ENCODE measurements at places on chromosomes 4 and X.

DNA sequence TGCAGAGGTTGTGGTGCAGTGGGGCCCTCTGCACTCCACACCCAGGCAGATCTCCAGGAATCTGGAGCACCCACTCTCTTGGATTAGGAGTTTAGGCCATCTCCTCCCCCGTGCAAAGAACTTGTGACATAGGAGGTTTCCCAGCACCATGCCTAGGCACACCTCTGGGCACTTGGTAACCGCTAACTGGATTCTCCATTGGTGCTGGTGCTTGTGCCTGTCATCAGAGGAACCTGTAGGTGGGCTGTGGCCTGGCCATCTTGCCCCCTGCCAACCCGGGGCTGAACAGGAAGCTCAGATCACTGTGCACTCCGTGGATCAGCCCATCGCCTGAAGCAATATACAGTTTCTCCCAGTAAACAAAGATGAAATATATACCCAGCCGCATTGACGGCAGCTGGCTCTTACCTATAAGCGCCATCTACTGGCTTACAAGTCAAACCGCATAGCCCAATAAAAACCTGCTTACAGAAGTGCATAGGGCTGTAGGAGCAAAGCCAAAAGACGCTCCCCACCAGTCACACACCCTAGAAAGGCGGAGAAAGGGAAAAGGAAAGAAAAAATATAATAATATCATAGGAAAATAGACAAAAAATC, 19.1 kb upstream of the TEX13B start:
- peak; percentile 63 for DNase-seq

GRCh38 chr4:118587946-118588345, 97.2 kb upstream of the METTL14 start:
- no peak for DNase-seq

GRCh38 chr4:101299899-101300540, 47.3 kb downstream of the PPP3CA start:
- no peak for DNase-seq

DNA sequence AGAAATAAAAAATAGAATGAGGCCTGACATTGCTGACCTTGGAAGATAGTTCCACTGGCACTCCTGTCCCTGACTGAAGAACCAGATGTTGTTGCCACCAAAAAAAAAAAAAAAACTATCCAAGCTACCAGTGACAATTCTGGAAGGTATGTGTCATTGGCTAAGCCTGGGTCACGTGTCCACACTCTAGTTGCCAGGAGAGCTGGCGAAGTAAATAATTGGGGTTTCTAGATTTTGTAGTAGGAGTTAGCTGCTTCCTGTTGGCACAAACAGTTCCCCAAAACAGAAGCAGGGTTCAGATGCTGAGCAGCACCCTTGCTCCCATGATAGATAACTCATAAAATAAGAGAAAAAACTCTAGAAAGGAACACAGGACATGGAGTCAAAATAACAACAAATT, 20.5 kb downstream of the MND1 start:
- no peak for DNase-seq

DNA sequence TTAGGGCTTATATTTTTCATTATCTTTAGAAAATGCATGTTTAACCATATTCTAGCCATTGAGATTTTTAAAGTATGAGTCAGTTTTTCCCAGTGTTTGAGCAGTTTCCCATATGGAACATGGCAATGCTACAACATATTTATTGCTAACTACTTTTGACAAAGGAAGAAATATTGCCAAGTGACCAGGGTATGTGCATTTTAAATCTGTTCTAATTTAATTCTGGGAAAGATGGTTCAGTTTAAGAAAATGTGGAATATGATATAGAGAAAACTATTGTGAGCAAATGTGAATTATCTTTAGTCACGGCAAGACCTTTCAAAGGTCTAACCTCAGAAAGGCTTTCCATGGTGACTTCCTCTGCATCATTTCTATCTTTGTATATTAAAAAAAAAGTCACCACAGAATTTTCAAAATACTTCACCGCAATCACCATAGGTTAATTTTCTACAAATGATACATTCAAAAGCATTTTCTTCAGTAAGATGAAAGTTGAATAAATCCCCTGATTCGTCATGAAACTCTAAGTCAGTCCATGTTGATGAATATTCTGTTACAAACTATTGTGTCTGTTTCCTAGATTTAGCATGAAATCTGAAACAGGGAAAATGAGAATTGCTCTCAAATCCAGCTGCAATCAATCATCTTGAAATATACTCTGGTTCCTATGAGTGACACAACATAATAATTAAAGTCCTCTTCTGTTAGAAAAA, 2349.0 kb upstream of the TENM3 start:
- no peak for DNase-seq

DNA sequence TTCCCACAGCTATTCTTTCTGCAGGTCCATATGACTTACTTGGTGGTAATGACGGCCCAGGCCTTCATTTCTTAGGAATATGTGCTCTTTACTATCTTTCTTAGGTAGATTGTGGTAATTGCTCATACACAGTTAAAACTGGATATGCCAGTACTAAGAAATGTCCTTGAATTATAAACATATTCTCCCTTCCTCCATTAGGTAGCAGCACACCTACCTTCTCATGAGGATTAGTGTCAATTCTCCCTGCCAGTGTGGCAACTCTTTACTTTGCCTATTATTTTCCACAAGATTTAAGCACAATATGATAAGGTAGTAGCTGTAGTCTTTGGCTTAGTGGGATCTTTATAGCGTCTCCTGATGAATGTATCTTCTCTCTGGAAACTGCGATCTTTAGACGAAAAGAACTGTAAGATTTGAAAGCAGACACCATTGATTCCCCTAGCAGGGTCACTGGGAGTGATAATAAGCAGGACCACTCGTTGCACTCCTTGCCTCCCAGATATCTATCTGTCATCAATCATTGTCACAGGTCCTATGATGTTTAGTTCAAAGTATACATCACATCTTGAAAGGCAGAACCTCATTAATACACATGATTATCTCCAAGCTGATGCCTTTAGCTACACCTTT, 1240.7 kb downstream of the C4orf33 start:
- DNase-seq = peak; percentile 24

DNA sequence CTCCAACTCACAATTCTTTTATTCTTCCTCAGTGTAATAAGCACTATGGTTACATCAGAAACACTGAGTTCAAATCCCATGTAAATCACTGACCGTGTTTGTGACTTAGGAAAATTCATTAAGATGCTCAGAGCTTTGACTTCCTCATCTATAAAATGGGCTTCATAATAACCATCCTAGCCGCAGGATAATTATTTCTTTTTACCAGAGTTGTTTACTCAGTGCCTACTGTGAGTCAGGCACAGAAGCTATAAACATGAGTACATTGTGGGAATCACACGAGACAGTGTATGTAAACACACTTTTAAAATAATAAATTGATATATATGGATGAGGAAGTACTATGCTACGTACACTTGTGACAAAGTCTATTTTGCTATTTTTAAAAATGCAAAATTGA, 296.3 kb upstream of the TENM3 start:
- DNase-seq = no peak

GRCh38 chr4:151524610-151525009, 115.6 kb downstream of the FHIP1A start:
- no peak for DNase-seq

- DNase-seq = peak; percentile 72
Measured at GRCh38 chr4:128220286-128221235, 67.1 kb downstream of the PGRMC2 start.

DNA sequence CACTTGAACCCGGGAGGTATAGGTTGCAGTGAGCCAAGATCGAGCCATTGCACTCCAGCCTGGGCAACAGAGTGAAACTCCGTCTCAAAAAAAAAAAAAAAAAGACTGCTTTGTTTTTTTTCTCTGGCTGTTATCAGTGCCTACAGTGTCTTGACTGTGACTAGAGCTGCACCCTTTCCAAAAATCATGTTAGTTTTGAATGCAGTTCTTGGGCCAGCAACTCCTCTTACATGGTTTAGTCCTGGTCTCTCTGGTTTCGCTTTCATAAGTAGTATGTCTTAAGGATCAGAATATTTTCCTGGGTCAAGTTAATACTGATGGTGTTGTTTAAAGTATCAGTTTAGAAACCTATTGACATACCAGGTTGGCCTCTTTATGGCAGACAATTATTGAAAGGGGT, 34.2 kb upstream of the NALF2 start:
- DNase-seq = no peak

GRCh38 chr4:70080205-70080604, 30.0 kb downstream of the HTN1 start:
- no peak for DNase-seq

GRCh38 chr4:107147873-107148272, 111.8 kb upstream of the DKK2 start:
- no peak for DNase-seq

GRCh38 chr4:143163614-143164013, 21.1 kb upstream of the USP38 start:
- no peak for DNase-seq

DNA sequence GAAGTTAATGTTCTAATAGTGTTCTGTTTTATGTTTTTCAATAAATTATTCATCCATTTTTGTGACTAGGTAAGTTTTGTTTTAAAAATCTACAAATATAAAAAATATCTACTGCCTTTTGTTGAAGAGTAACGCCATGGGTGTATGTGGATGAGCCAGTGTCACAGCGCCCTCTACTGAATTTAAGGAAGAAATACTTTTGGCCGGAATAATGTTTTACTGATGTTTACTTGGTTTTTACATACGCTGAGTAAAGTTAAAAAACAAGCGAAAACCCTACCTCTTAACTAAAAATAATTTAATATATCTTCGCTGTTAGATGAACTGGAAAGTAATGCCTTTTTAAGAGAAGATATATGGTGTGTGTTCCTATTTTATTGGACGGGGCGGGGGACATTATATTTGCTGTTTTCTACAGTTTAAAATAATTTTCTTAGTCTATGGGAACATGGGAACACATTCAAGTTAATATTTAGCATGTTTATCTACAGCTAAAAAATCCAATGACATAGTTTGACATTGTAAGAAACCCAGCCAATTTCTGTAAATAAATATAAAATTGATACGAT, 86.1 kb downstream of the CPE start:
- peak; percentile 58 for DNase-seq

DNA sequence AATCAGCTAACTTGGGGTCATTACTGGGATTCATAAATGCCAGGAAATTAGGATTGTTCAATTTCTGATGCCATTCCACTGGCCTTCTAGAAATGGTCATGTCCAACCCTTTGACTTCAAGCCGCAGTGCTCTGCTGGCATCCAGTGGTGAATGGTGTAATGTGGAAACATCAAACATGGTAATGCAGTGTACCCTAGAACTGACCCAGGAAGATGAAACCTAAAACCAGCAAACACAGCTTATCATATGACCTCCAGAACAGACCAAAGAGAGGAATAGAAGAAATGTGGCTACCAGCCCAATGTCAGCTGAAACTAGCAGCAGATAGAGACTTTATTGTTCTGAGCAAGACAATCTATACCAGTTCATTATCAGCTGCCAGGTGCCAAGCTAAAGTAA, 13.8 kb downstream of the CXCL13 start:
- no peak for DNase-seq

DNA sequence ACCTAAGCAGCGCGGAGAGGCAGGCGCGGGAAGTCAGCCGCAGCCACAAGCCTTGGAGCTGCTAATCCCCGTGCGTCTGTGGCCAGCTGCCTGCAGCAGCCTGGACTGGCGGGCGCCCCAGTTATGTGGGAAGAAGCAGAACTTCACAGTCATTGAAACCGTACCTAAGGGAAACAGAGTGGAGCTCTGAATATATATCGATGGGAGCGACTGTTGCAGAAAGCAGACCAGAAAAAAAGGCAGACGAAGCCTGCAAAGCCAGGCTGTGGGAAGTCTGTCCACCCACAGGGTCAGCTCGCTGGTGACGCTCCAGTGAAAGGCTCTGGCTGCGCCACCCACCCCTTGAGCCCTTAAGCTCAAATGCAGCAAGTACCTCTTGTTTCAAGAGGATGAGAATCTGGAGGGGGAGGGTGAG, 24.7 kb downstream of the KCNE5 start:
- no peak for DNase-seq

DNA sequence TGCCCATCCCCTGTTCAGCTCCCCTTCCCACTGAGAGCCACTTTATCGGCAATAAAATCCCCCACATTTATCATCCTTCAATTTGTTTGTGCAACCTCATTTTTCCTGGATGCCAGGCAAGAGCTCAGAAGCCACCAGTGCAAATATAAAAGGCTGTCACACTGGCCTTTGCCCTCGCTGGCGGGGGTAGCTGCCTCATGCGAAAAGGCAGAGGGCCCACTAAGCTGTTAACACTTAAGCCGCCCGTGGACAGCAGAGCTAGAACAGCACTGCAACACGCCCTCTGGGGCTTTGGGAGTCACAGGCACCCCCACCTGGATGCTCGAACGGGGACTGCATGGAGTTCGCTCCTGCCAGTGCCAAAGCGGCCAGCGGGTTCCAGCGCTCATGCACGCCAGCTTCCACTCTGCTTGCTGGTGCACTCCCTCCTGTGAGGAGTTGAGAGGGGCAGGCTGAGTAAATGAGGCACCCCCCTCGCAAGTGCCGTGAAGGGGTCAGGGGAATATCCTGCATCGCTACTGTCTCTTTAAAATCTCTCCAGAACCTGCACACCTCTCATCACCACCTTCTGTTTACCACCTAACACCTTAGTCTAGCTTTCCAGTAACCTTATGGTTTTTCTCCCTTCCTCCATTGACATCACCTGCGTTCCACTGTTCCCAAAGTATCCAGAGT, 99.5 kb downstream of the SORBS2 start:
- no peak for DNase-seq

GRCh38 chr4:83819582-83819981, 283.7 kb downstream of the GPAT3 start:
- DNase-seq = no peak

GRCh38 chr4:189050643-189051042, 890.0 kb upstream of the FRG1 start:
- DNase-seq = peak; percentile 47

DNA sequence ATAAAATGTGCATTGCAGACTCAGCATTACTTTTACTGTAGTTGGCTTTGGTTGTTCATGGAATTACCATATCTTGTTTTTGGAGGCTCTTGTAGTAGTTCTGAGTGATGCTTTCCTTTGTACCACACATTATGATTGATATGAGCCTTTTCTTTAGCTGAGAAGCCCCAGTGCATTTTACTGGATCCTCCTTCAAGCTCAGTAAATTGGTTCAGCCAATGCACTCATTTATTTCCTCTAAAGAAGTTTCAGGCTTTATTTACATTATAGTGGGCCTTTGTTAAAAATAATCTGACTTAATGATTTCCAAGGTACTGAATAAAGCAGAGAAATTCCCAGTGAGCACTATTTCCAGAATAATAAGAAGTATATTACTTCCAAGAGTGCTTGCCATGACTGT, 21.8 kb downstream of the UPRT start:
- DNase-seq = no peak

GRCh38 chr4:177558995-177559394, 116.8 kb upstream of the AGA start:
- DNase-seq = no peak

DNA sequence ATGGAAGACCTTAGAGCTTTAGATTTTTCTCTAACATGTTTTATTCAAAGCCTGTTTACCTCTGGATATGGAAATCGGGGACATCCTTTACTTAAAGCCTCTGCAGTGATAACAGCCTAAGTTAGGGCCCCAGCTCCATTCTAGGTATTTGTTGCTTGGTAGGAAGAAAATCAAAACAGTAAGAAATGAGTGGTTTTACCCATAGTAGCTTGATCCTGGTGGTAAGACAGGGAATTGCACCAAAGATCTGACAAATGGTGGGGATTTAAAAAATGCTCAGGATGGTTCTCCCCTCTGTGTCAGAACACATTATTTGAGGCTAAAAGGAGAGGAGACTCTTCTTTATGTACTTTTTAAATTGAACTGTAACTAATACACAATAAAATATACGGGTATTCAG, 52.4 kb downstream of the AFF2 start:
- no peak for DNase-seq
